ENCODE measurements at places on chromosomes 1 and 21.
A peak's percentile ranks its signal among the peaks of the same experiment; 100 is the strongest.

DNA sequence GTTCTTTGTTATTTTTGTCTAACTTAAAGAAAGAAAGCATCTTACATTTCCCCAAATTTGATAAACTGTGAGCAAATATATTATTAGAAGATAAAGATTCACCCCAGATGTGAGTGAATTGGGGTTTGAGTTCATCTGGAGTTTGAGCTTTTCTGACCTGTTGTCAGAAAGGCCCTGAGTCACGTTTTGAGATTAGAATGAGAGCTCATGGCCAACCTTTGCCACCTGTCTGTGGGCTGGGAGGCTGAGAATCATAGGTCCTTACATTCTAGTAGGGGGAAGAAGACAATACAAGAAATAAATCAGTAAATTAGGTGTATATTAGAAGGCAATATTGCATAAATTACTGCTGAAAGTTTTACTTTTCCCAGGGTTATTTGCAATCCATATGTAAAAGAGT, 22.3 kb downstream of the STYXL2 start:
- no peak for DNase-seq

- DNase-seq = no peak
These were observed 194.8 kb downstream of the EIF4G3 start for GRCh38 chr1:20981915-20982314.

DNA sequence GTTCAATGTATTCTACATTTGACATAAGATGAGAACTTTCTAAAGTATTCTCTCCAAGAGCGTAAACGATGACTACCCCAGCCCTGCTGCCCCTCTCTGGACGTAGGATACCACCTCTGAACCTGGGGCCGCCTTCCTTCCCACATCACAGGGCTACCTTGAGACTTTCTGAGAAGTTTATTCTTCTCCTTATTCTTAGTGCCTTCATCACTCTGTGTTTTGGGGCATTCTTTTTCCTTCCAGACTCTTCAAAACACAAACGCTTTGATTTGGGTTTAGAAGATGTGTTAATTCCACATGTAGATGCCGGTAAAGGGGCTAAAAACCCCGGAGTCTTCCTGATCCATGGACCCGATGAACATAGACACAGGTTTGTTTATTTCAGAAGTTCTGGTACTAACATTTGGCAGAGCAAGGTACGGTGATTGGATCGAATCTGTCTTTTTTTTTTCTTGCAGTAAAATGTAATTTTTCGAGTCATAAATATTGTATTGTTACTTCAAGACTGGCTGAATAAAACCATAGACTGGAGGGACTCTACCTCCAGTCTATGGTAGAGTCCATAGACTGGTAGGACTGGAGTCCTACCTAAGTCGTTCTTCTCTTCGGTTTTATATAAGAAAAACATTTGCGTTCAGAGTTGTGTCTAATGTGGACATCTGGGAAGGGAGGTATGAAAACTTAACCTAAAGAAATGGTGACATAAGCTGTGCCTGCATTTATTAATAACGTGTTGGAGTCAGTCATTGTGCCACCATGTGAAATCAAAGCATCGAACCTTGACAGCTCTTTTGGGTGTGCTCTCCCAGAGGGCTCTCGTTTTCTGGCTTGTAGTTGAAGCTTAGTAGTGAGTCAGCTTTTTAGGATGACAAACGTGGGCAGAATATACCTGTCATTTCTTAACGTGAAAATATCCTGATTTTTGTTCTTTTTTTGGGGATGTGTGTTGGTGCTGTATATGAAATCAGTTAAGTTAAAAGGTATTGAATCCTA, 1.2 kb downstream of the MAN1A2 start:
- DNase-seq = no peak

DNA sequence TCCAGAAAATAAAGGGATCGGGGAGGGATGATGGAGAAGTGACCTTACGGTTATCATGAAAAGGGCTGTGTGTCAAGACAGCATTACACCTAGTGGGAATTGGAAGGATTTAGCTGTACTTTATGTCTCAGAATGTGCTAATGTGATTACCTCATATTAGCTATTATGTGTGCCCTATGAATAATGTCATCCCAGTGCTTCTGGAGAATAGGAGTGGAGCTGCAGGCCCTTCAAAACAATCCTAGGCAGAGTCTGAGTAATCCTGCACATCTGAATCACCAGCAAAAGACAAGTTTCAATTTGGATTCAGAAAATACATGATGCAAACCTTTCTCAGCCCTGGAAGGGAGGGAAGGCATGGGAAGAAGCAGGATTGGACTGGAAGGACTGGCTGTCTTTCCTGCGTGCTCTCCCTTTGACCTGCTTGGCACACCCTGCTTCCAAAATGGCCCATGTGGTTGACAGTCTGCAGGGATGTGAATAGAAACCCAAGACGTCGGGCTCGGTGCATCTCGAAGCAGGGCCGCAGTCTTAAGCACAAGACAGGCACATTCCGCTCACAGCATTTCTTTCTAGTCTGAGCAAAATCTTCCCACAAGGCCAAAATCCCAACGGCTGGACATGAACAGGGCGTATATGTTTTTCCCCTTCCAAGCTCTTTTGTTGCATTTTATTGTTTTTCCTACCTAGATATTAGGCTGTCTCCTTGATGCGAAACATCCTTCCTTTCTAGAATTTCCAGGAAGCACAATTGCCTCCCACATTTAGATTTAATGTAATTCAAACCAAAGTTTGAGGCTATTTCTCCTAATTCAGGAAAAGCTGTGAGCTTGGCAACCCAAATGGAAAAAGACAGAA, 54.3 kb upstream of the TARBP1 start:
- DNase-seq = no peak

DNA sequence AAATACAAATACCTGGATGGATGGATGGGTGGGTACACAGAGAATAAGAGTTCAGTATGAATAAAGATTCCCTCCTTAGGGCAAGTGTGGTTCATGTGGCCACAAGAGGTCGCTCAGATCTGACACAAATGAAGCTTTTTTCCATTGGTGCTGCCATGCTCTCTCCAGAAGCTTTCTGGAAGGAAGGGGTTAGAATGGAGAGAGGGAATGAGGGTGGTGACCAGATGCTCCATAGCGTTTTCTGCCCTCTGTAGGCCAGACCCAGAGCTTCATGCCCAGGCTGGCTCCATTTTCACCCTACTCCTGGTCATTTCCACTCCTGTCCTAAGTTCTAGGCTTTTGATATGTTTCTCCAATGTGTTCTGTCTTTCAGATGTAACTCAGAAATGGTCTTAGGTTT, 3.3 kb upstream of the FCRL6 start:
- DNase-seq = peak; percentile 87

GRCh38 chr1:50724626-50725286, 235.3 kb downstream of the FAF1 start:
- no peak for DNase-seq

DNA sequence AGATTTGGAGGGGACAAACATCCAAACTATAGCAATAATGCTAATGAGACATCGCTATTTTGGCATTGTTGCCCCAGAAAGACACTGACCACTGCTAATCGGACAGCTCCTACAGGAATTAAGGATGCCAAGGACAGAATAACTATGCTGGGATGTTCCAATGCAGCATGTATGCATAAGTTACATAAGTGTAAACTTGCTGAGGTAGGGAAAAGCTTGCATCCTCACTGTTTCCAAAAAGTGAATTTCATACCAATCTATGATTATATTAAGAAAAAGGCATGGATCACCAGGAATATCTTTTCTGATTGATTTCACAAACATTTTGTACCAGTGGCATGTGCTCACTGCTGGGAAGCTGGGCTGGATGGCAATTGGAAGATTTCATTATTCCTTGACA, 45.8 kb upstream of the RALGPS2 start:
- no peak for DNase-seq

DNA sequence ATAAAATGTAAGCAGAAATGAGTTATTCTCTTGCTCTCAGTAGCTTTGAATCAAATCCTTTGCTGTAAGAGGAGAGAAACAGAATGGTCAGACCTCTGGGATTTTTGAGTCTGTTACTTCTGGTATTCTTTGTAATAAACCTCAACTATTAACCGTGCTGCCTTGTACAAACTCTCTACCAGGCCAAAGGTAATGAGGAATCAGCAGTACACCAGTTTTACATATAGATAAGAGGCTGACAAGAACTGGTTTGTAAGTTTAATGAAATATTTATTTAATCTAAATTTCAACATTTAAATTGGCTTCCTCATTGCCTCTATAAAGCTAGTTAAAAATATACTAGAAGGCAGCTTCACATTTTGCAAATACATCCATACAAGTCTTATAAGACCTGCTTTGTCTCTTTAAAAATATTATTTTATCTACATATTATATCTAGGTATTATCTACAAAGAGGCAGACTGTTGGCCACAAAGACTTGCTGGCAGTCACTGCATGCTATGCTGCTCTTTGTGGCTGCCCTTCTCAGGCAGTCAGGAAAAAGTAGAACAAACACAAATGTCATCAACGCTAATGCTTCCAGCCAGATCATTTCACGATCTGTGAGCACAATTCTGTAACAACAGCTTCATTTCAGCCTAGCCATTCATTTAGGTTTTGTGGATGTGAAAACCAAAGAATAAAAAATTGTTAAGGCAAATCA, 173.0 kb downstream of the GABPA start:
- no peak for DNase-seq

- DNase-seq = no peak
These were observed 51.2 kb upstream of the ADAM30 start for GRCh38 chr1:119947468-119947867.

DNA sequence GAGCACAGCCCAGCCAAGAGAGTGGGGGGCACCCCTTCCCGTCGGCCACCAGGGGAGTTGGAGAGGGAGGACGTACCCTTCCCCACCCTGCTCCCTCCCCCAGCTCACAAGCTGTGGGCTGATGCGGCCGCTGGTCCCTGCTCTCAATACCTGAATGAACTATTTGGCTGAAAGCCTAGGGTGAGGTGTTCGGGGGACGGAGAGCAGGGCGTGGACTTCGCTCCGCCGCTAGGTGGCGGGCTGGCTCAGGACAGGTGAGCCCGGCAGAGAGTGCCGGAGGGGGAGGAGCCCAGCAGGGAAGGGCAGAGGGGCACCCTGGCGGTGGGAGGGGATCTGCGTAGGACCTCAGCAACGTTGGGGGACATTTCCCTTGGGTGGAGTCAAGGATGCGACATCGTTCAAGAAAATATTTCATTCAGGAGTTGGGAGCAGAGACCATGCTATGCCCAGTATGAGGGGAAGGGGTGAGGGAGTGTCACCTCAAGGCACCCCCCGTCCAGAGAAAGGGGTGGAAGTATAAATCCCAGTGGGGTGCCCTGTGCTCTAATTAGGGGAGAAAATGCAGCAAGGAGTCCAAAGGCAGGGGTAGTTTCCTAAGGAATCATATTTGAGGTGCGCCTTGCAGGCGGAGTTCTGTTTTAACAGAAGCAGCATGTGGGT, 12.0 kb upstream of the RHBG start:
- peak; percentile 78 for DNase-seq

- DNase-seq = no peak
These were observed 49.8 kb downstream of the KCNJ15 start for GRCh38 chr21:38306433-38307141.

DNA sequence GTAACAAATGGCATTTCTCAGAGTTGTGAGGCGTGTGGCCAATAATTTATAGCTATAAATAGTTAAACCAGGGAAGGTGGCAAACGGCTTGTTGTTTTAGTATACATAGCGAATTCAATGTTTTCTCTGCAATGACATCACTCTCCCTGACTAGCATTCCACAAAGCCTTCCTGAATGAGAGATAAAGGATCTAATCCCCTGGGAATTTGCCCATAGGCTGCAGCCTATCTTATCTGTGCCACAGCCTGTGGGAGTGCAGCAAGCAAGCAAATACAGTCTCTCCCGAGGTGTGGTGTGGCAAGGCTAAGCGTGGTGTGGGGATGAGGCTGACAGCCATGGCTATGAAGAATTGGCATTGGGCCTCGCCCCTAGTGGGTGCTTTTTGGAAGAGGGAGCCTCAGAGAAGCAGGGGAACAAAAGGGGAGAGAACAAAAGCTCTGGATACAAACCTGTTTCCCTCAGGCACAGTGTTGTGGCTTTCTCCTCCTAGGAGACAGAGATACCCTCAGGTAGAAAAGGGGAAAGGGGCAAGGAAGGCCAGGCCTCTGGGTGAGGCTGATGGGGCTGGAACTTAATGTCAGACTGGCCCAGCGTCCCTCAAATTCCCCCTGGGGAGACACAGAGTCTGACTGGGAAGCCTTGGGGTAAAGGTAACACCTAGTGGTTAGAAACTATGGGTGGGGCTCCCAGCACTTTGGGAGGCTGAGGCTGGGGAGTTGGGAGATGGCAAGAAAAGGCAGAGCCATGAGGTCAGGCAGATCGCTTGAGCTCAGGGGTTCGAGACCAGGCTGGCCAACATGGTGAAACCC, 8.9 kb downstream of the TAGLN2 start:
- DNase-seq = peak; percentile 88

- no peak for DNase-seq
These were observed 4.6 kb upstream of the ENAH start for GRCh38 chr1:225657462-225657989.

- no peak for DNase-seq
These were observed 22.8 kb upstream of the TSPEAR start for GRCh38 chr21:44734026-44734745.

DNA sequence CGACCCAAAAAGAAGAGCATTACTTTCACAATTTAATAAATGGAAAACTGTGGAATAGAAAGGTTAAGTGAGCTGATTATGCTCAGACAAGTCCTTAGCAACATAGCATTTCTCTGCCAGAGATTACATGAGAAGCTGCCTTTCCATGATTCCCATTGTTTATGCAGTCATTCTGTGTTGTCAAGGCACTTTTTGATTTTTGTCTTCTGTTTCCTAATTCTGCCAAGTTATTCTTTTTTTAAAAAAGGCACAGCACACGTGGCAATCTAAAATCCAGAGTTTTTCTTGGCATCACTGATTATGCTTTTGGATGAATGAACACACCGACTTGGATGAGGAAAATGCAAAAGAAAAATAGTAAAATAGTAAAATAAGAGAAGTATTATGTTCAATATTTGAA, 185.0 kb downstream of the RGS7 start:
- DNase-seq = no peak

DNA sequence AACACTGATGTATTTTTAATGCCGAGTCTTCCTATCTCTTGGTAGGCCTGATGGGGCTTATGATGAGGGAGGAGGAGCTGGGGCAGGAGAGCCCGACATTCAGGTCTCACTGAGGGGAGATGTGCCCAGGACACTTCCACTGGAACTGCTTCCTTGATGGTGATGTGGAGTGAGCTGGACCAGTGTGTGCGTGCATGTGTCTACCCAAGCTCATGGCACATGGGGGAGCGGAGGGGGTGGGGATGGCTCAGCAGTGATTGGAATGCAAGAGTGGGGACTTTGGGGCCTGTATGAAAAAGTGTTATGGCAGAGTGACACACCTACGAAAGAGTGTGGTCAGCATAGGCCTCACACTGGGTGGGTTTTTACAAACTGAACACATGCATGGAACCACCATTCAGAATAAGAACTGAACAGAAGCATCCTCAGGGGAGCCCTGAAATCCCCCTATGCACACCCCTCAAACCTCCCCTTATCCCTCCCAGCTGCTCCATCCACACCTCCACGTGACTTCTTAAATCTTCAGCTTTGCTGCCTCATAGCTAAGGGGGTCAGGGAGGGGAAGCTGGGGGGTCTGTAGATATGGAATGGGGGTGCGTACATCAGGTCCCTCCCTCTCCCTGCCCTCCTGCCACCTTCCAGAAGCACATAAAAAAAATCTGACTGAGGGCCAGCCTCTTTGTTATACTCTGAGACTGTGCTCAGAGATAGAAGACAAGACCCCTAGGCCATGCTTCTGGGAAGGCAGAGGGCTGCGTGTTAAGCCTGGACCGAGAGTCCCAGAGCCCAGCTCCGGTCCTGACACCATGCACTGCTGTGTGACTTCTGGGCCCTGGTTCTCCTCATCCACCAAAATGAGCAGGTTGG, 11.6 kb downstream of the IL6R start:
- no peak for DNase-seq

Measured in NT2/D1 (cell line).